ENCODE measurements at places on chromosomes 16 and 17. TPM values are rescaled to one million over a fixed set of nuclear protein-coding genes. Genes with fewer than 3 reads are reported as not detected.

NPW gene
- polyA plus RNA-seq = 0.62 TPM

CIBAR2 gene
- polyA plus RNA-seq = 0.15 TPM

EPN3 gene
- polyA plus RNA-seq = 0.06 TPM

USP43 gene
- 0.07 TPM for polyA plus RNA-seq

TMEM235 gene
- not detected for polyA plus RNA-seq

TELO2 gene
- polyA plus RNA-seq = 24.2 TPM

SLC5A11 gene
- polyA plus RNA-seq = not detected

CCL1 gene
- not detected for polyA plus RNA-seq

CALB2 gene
- polyA plus RNA-seq = 0.23 TPM

UBFD1 gene
- polyA plus RNA-seq = 66.1 TPM

TBC1D3H gene
- polyA plus RNA-seq = not detected

KRTAP2-4 gene
- not detected for polyA plus RNA-seq

TP53TG3C gene
- polyA plus RNA-seq = 0.76 TPM

SLC13A2 gene
- not detected for polyA plus RNA-seq

TBC1D3K gene
- not detected for polyA plus RNA-seq

AMFR gene
- polyA plus RNA-seq = 52.9 TPM

G6PC1 gene
- polyA plus RNA-seq = not detected

HOXB6 gene
- not detected for polyA plus RNA-seq

KAT2A gene
- polyA plus RNA-seq = 58.6 TPM

FSCN2 gene
- 2.1 TPM for polyA plus RNA-seq

NPIPA5 gene
- 0.24 TPM for polyA plus RNA-seq

C17orf107 gene
- 0.44 TPM for polyA plus RNA-seq

ROGDI gene
- 48.4 TPM for polyA plus RNA-seq

TNFRSF13B gene
- not detected for polyA plus RNA-seq

CD300LB gene
- not detected for polyA plus RNA-seq

TGFB1I1 gene
- polyA plus RNA-seq = 29.7 TPM

All from SK-N-SH (cell line).